ENCODE measurements at places on chromosomes 2 and 18. TPM values are rescaled to one million over a fixed set of nuclear protein-coding genes. Genes with fewer than 3 reads are reported as not detected.

GRCh38 chr2:206260188-206261012 is 14.1 kb upstream of the ZDBF2 start:
- peak; percentile 65 for DNase-seq
- H3K4me3 ChIP-seq, result no peak overlapping the region
- H3K36me3 ChIP-seq, result no peaks in the 10 kb centered on the region
- H3K27me3 ChIP-seq, result peaks cover 83% of the 10 kb centered on the region
- no peaks in the 10 kb centered on the region for H3K4me1 ChIP-seq
- H3K27ac ChIP-seq, result no peak overlapping the region

DNA sequence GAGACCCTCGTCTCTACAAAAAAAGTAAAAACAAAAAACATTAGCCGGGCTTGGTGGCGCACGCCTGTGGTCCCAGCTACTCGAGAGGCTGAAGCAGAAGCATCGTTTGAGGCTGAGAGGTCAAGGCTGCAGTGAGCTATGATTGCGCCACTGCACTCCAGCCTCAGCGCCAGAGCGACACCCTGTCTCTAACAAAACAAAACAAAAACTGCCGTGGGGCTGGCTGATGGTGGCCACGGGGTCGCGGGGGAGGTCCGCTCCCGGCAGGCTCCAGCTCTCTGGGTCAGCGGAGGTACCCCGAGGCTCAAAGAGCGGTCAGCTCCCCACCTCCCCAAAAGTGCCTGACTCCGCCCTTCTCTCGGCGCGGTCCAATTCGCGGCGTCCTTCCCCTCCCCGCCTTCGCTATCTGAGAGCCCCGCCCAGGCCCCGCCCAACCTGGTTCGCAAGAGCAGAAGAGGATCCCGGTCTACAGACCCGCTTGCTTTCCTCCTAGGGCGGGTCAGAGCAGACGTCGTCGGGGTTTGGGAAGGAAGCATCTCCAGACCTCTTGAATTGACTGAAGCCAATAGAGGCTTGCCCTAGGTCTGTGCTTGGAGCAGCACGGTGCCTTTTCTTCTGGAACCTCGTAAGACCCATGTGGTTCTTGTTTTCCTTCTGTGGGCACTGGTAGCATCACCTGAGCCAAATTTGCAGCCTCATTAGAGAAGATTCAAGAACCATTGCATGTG is 7.8 kb downstream of the RAX start:
- H3K36me3 ChIP-seq, result no peaks in the 10 kb centered on the region
- H3K27ac ChIP-seq, result no peak overlapping the region
- H3K4me1 ChIP-seq, result peaks cover 14% of the 10 kb centered on the region
- H3K4me3 ChIP-seq, result peak overlapping the region; percentile 19
- DNase-seq, result no peak

DNA sequence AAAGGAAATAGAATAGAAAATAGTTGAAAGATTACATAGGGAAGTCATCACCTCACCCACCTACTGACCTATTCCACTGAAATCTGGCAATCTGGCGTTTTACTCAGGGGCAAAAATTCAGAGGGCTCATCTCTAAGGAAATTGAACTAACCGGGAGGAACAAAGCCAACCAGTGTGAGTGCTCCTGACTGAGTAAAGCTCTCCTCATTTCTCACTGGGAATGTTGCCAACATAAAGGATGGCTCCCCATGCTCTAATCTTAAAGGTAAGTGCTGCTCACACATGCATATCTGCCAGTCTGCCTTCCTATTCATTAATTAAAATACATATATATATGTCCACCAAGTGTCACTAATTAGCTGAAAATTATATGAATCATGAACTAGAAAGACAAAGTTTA is 13.5 kb upstream of the DOK6 start:
- H3K4me3 ChIP-seq, result no peak overlapping the region
- H3K27ac ChIP-seq, result no peak overlapping the region
- DNase-seq, result peak; percentile 13
- no peaks in the 10 kb centered on the region for H3K27me3 ChIP-seq

GRCh38 chr18:63257453-63257852 is 62.1 kb downstream of the BCL2 start:
- no peaks in the 10 kb centered on the region for H3K27me3 ChIP-seq
- H3K27ac ChIP-seq, result no peak overlapping the region
- no peak overlapping the region for H3K4me3 ChIP-seq
- no peak for DNase-seq
- peaks cover 9% of the 10 kb centered on the region for H3K4me1 ChIP-seq

- no peak overlapping the region for H3K27ac ChIP-seq
- no peak for DNase-seq
- H3K4me3 ChIP-seq, result no peak overlapping the region
- no peaks in the 10 kb centered on the region for H3K36me3 ChIP-seq
Measured at GRCh38 chr2:2806711-2807110, 475.6 kb upstream of the MYT1L start.

- no peak overlapping the region for H3K27ac ChIP-seq
- H3K36me3 ChIP-seq, result no peaks in the 10 kb centered on the region
Measured at GRCh38 chr18:61764381-61764780, 128.4 kb downstream of the RNF152 start.

The CD8A gene
- 0.09 TPM for total RNA-seq

The VAMP5 gene
- 18.0 TPM for total RNA-seq

The CHST10 gene
- total RNA-seq, result 14.0 TPM

The NDUFAF7 gene
- total RNA-seq, result 14.2 TPM

The DSEL gene
- 17.6 TPM for total RNA-seq

The TMEM200C gene
- total RNA-seq, result 1.1 TPM

The DLGAP1 gene
- 2.8 TPM for total RNA-seq

Measured in muscle of leg (tissue), 16 donors.